ENCODE measurements at places on chromosomes 4 and X.

GRCh38 chrX:125295337-125295736 lies 24.3 kb upstream of the TEX13C start:
- DNase-seq, result no peak

GRCh38 chr4:77695774-77696173 lies 90.2 kb downstream of the CXCL13 start:
- DNase-seq, result no peak

DNA sequence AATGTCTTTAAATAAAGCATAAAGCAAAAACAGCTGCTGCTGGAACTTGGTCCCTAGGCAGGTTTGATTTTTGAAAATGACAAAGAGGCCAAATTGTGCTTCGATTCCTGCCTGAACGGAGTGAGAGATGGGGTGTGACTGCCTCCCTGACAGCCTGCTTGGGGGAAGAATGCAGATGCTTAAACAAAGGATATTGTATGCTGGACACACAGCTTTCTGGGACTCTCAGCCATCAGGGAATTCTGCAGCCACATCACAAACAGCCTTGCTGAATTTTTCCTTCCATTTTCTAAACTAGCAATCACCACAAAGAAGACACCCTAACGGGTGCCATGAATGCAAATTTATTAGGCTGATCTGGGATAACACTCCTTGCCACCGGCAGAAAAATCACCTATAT lies 83.9 kb upstream of the CPEB2 start:
- DNase-seq, result no peak

GRCh38 chr4:149279331-149279730 lies 536.3 kb downstream of the IQCM start:
- no peak for DNase-seq

GRCh38 chrX:38882894-38883626 lies 81.8 kb downstream of the MID1IP1 start:
- no peak for DNase-seq

GRCh38 chr4:176656108-176656507 lies 136.6 kb downstream of the VEGFC start:
- DNase-seq, result no peak

GRCh38 chrX:68146054-68146453 lies 287.2 kb downstream of the OPHN1 start:
- peak; percentile 46 for DNase-seq
